ENCODE measurements at places on chromosomes 5 and 9. TPM values are rescaled to one million over a fixed set of nuclear protein-coding genes. Genes with fewer than 3 reads are reported as not detected.

The CXCL14 gene
- not detected for polyA plus RNA-seq

The LARP1 gene
- polyA plus RNA-seq = 28.4 TPM

The ELAVL2 gene
- not detected for polyA plus RNA-seq

The GARIN3 gene
- not detected for polyA plus RNA-seq

The FAM221B gene
- not detected for polyA plus RNA-seq

DNA sequence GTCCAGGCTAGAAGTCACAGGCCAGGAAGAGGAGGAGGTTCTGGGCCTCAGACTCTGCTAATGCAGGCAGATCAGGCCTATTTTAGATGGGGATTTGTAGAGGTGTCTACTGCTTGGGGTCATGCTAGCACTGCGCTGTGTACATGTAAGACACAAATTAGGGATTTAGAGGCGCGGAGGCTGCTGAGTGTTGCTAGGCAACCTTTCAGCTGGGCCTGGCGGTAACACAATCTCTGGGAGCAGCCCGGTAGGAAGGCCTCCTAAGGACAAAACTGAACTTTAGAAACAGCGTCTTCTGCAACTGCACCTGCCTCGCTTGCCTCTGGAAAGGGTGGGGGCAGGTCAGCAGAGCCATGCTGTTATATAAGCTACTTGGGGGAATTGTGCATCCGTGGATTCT lies 147.9 kb downstream of the MACROH2A1 start:
- no peak for DNase-seq

GRCh38 chr9:93294011-93294410 lies 110.1 kb downstream of the WNK2 start:
- no peak for DNase-seq

- no peak for DNase-seq
Measured at GRCh38 chr9:131815970-131816873, 76.3 kb upstream of the RAPGEF1 start.

GRCh38 chr5:162990856-162991497 lies 446.4 kb upstream of the CCNG1 start:
- no peak for DNase-seq

DNA sequence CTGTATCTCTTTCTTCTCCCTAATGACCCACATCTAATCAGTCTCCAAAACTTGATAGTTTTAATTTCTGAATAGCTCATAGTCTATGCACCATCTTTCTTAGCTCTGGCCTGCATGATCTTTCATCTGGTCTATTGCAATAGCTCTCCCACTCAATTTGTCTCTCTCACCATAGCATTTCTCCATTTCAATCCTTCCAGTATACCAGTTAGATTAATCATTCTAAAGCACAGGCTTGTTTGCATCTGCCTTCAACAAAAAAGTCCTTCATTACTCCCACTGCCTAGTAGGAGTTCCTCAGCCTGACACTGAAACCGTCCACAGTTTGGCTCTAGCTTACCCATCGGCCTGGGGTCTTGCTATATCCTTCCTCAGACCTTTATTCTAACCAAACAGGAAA lies 344.9 kb downstream of the ENC1 start:
- DNase-seq = no peak

DNA sequence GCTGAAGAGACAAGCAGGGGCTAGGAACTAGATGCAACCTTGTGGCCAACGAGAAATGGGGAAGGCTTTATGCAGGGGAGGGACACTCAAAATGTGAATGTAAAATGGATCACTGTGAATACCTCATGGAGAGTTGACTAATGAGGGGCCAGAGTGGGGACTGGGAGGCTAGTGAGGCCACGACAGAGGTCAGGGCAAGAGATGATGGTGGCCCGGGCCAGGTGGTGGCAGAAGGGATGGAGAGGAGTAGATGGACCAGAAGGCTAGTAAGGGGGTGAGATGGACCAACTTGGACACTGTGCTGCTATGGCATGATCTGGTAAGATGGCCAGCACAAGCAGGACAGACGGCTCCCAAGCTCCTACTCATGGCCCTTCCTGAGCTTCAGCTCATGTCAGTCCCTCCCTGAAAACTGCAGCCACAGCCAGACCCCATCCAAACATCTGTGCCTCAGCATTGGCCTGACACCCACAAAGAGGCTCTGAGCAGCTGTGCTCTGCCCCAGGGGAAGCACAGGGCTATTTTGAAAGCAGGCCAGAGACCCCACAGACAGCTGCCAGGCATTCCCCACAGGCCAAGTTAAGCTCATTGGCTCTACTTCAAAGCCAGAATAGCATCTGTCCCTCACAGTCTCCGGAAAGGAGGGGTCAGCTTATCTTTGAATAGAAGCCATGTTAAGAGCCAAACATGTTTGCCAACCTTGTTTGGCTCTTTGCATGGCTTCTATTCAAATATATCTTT lies 22.1 kb downstream of the P4HA2 start:
- DNase-seq = no peak

DNA sequence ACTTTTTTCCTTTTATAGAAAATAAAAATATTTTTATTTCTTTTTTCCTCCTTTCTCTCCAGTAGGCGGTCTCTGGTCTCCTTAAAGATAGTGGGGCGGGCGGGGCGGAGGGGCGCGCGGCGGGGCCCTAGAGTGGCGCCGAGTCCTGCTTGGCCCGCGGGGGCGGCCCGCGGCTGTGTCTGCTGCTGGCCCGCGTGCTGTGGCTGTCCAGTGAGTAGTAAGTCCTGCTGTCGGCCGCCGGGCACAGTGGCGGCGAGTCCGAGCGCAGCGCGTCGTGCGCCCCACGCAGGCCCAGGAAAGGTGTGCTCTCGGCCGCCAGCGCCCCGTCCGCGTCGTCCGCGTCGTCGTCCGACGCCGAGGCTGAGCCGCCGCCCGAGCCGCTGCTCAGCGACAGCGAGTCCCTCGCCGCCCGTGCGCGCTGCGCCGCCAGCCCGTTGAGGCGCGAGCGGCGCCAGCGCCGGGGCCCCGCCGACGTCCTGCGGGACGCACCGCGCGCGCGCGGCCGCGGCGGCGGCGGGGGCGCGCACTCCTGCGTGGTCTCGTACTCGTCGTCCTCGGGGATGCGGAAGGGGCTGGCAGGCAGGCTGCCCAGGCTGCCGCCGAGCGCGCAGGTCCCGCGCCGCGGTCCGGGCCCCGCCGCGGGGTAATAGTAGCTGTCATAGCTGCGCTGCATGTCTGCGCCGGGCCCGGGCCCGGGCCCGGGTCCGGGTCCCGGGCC lies 52.3 kb downstream of the PSD2 start:
- peak; percentile 82 for DNase-seq

- no peak for DNase-seq
Measured at GRCh38 chr5:76604838-76605237, 18.4 kb downstream of the F2RL2 start.

DNA sequence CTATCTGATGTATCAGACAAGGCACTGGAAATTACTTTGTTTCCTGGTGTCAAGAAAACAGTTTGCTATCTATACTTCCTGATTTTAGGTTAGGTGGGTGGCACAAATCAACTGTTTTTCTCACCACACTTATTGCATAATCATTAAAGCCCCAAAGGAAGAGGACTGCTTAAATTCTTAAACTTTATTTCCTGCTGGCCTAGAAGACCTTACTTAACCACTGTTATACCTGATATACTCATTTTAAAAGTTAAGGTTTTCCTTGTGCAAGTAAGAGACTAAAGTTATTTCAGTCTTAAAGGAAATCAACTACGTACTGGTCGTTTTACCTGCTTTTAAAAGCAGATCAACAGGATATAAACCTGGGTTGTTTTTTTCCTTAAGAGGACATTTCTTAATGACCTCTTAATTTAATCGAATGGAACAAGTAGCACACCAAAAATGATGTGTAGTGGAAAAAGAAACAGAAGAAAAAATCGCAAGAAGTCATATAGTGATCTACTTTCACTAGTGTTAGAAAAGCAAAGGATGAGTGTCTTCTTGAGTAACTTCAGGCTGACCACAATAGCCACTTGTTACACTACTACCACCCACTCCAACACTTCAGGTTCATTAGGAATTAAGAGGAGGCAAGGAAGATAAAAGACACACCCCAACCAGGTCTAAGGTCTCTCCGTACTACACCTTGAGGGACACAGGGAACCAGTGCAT lies 974 bp downstream of the CLINT1 start:
- no peak for DNase-seq

- no peak for DNase-seq
Measured at GRCh38 chr5:315488-316209, 5.9 kb upstream of the AHRR start.

DNA sequence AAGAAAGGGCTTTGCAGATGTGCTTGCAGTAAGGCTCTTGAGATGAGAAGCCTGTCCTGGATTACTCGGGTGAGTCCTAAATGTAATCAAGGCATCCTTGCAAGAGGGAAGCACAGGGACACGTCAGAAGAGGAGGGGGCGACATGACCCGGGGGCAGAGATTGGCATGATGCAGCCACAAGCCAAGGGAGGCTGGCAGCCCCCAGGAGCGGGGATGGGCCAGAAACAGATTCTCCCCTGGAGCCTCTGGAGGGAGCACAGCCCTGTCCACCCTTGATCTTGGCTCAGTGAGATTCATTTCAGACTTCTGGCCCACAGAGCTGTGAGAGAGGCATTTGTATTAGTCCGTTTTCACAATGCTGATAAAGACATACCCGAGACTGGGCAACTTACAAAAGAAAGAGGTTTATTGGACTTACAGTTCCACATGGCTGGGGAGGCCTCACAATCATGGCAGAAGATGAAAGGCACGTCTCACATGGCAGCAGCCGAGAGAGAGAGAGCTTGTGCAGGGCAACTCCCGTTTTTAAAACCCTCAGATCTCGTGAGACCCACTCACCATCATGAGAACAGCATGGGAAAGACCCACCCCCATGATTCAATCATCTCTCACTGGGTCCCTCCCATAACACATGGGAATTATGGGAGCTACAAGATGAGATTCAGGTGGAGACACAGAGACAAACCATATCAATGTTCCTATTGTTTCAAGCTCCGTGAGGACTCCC lies 76.1 kb downstream of the ADAMTS2 start:
- DNase-seq = no peak

GRCh38 chr9:21813575-21814473 lies 11.4 kb downstream of the MTAP start:
- peak; percentile 69 for DNase-seq

- DNase-seq = no peak
Measured at GRCh38 chr5:151042453-151043093, 22.2 kb downstream of the GPX3 start.

GRCh38 chr5:100434815-100435214 lies 100.4 kb upstream of the FAM174A start:
- DNase-seq = no peak

DNA sequence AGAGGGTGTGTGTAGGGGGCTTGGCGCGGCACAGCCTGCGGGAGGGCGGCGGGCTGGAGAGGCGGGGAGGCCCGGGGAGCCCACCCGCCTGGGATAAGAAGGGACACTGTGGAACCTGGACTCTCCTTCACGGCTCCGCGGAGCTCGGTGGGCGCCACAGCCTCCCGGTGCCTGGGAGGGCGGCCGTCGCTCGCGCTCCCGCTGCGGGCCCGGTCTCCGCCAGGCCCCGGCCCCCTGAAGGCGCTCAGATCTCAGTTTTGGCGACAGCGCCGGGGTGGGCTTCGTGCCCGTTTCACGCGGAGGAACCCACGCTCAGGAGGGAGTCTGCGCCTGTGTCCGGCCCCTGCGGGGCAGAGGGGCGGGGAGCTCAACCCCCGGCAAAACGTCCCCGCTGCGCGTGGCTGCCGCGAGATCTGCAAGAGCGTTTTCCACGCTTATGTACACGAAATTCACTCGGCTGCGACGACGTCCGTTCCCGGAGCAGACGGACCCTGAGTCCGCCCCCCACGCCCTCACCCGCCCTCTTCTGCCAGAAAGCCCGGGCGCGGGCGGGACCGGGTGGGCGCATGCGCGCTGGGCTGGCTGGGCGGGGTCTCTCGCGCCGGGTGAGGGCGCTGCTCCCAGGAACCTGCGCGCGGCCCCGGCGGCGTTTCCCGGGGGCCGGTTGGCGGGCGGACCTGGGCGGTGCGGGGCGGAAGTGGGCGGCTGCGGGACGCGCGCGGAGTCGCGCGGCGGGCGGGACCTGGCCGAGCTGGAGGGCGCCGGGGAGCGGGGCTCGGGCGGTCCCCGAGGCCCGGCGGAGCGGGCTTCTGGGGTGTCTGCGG lies at the start of gene NELFB:
Gene NELFB, plus strand, starts transcription at position 704 of the 824 bp plus-strand sequence.
- peak; percentile 95 for DNase-seq

- DNase-seq = no peak
Measured at GRCh38 chr9:109560470-109561132, 62.5 kb upstream of the PTPN3 start.

- DNase-seq = no peak
Measured at GRCh38 chr5:151952238-151952637, 27.6 kb upstream of the GLRA1 start.

DNA sequence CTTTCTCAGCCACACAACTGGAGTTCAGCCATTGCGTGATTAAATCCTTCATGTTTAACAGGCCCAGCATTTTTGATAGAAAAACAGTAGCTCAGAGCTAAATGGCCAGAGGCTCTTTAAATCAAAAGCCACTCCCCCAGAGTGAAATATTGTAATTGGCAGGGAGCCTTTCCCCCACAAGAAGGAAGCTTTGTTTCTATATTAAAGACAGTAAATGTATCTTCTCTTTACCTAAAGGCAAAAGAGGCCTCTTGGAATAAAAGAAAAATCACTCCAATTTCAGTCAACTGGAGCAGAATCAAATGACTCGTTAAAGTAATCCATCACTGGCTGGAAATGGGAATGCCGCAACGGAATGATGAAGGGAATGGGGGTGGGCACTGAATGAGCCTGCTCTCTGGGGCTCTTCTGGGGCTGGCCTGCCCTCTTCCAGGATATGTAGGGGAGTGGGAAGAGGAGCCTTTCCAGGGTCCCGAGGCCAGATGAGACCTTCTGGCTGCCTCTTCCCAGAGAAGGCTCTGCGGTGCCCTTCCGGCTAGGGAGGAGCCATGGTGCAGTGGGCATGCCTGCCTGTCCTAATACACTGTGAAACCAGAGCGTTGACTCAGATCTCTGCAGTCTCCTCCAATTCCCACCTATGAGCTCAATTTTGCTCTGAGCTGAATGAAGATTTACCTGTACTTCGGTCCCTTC lies 45.2 kb downstream of the ANKDD1B start:
- DNase-seq = no peak

DNA sequence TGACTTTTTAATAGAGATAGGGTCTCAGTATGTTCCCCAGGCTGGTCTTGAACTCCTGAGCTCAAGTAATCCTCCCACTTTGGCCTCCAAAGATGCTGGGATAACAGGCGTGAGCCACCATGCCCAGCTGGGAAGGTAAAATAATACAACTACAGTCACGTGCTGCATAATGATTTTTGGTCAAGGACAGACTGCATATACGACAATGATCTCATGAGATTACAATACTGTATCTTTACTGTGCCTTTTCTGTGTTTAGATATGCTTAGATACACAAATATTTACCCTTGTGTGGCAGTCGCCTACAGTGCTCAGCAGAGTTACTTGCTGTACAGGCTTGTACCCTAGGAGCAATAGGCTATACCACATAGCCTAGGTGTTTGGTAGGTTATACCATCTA lies 14.2 kb upstream of the IRF1 start:
- no peak for DNase-seq

- no peak for DNase-seq
Measured at GRCh38 chr5:18652404-18653215, 1018.4 kb downstream of the TAF11L14 start.
